Stimulated activated effector memory CD8-positive, alpha-beta T cell treated with anti-CD3 and anti-CD28 coated beads, Interleukin-12 subunit alpha, Interleukin-12 subunit beta, amount 100 ng/mL, for 72 hours (primary cell): ENCODE measurements at places on chromosomes 12 and 14.
A peak's percentile ranks its signal among the peaks of the same experiment; 100 is the strongest.

- DNase-seq = peak; percentile 22
Measured at GRCh38 chr14:55102141-55102621, 26.9 kb upstream of the LGALS3 start.

- DNase-seq = no peak
Measured at GRCh38 chr14:21467616-21468015, 9.1 kb downstream of the RAB2B start.

- no peak for DNase-seq
Measured at GRCh38 chr12:88860851-88861250, 280.6 kb upstream of the KITLG start.

DNA sequence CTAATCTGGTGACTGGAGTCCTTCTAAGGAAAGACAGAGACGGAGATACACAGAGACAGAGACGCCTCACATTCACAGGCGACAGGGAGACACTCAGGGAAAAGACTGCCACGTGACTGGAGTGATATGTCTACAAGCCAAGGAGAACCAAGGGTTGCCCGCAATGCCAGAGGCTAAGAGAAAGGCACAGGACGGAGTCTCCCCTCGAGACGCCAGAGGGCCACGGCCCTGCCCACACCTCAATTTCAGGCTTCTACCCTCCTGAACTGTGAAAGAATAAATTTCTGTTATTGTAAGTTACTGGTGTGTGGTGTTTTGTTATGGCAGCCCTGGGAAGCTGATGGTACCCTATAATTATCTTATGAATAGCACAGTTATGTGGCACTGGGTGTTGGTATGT, 11.6 kb upstream of the RAN start:
- no peak for DNase-seq

DNA sequence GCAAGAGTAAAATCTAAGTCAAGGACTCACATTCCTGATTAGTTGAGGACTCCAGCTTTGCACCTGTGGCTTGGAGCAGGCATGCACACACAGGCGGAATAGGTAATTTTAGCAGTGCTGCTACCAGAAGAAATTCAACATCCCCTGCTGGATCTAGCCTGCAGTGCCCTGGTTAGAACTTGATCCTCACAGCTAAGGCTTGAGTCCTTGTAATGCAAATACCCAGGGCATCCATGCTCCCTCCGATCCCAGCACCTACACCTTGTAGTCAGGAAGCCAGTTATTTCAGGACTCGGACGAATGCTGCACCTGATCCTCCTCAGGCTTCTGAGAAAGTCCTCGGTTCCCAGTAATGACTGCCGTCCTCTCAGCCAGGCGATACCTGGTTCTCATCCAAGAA, 309.0 kb upstream of the AMIGO2 start:
- DNase-seq = no peak

DNA sequence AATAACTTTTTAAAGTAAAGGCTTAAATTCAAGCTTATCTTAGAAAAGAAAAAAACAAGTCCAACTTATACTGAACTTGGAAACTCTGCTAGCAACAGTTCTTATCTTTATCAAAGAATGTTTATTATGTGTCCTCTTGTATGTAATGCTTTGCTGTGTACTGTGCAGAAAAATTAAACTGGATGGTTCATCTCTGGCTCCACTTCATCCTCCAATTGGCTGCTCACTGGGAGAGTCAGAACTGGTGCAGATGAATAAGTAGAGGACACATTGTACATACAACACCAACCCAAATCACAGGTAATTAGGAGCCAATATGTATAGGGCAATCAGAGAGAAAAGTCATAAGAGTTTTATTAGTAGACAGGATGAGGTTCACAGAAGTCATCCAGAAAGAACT, 123.6 kb upstream of the NAP1L1 start:
- no peak for DNase-seq

DNA sequence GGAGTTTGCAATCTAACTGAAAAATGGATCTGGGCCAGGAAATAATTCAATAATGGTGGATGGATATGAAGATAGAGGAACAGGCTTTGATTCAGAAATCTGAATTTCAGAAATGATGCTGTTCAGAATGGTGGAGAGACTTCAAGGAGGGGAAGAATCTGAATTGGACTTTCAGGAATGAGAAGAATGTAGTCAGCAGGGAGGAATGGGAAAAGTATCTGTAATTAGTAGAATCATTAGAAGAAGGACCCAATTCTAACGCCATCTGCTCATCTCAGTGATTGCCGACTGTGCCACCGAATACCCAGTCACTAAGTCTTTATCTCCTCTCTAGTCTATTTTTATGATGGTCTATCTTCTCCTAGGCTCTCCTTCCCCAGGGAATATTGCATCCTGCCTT, 363.2 kb downstream of the GALC start:
- DNase-seq = no peak

- DNase-seq = no peak
Measured at GRCh38 chr14:30657050-30657449, 34.9 kb downstream of the SCFD1 start.

DNA sequence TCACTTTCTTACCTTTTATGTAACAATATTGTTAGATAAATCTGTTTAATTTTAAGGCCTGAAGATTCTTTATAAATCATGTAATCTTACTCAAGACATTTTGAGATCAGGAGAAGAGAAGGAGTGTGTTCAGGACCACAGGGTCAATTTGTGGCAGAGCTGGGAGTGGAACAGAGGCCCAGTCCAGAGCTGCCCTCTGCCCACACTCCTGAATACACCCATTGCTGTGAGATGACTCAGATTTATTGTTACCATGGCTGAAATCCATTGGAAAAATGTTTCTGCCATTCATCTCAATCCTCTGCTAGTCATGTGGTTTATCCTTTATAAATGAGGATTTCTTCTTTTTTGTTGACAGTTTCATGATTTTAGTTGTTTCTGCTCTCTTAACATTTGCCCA, 100.5 kb upstream of the STXBP6 start:
- no peak for DNase-seq

- DNase-seq = no peak
Measured at GRCh38 chr12:7009512-7009911, 8.8 kb downstream of the LPCAT3 start.

GRCh38 chr12:42281844-42282243, 43.8 kb upstream of the YAF2 start:
- no peak for DNase-seq

DNA sequence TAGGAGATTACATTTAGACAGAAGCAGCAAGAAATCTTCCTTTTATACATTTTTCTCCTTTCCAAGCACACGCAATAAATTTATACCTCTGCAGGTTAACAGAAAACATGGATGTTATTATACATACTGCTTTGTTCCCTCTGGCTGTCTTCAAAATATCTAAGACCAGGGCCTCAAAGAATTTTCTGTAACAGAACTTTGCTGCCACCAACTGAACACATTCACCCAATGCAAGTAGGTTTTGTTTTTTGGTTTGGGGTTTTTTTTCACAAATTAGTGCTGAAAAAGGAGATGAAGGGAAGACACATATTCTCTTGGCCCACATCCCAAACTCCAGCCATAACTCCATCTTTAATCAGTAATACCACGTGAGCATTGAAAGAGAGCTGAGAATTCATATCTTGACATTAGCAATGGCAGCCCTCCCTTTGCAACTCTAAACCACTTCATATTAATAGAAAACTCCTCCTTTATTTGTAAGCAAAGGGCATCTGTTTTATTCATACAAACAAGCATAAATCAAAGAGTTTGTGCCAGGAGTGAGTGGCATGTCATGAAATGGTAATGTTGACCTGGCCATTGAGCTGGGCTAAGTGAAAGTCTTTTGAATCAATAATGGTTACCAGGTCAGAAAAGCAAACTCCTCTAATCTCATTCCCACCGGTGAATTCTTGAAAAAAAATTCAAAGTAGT, 150.8 kb upstream of the FSCB start:
- no peak for DNase-seq

DNA sequence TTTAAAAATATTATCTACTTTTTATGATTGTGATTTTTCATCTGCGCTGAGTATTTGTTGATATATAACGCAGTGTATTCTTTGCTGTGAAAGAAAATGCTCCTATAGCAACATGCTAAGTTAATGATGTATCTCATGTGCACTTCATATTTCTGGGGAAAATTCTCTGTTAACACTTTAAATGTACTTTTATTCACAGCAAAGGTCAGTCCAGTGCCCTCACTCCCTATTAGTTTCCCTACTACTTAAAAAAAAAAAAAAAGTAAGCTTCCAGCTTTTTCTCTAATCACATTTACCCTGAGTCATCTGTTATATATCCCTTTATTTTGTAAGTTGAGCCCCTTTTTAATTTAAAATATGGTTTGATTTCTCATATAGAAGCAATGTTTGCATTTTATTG, 219.8 kb downstream of the AEBP2 start:
- no peak for DNase-seq

- no peak for DNase-seq
Measured at GRCh38 chr12:38664661-38665269, 240.6 kb downstream of the CPNE8 start.
